ENCODE measurements at places on chromosomes 2 and 18.

DNA sequence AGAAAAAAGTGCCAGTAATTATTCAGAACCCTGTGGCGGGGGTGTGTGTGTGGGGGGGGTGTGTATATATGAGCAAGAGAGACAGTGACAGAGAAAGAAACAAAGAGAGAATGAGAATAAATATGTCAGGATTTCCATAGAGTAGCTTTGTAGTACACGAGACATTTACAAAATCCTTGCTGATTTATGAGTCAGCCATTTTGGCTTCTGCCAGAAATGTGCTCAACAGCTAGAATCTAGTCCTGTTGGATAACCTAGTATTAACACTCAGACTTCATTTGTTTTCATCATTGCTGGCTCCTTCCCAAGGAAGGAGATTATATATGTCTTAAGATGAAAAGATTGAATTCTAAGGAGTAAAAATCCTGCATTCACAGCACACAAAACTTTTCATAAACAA lies 140.5 kb upstream of the HNRNPA3 start:
- no peak for DNase-seq

DNA sequence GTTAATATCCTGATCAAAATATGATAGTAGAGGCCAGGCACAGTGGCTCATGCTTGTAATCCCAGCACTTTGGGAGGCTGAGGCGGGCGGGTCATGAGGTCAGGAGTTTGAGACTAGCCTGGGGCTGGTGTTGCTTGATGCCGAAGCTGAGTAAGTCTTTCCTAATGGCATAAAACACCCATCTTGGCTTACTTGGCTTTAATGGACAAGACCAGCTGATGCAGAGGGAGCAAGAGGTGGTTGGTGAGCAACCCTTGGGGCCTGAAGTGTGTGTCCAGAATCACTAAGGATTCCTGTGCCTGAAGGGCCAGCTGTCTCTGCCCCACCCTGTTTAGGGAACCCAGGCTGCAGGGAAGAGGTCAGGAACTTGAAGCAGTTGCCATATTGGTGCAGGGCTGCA lies 217.2 kb downstream of the ARL4C start:
- DNase-seq, result no peak

DNA sequence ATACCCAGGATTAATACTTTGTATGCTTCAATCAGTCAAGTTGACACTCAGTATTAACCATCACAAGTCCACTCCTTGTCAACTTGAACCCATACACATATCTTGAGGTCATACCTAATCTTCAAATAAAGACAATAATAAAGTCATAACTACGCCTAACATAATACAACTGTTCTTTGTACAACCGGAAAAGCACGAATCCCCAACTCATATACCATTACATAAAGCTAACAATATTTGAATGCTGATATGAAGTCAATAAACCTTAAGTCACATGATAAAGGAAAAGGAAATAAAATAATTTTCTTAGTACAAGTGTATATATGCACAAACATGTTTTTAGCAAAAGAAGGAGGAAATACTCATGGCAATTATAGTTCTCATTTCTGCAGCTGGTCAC lies 770.6 kb upstream of the GYPC start:
- no peak for DNase-seq

GRCh38 chr18:4107049-4107467 lies 348.0 kb downstream of the DLGAP1 start:
- DNase-seq, result no peak

GRCh38 chr2:30346471-30347169 lies 100.4 kb upstream of the LCLAT1 start:
- DNase-seq, result no peak

DNA sequence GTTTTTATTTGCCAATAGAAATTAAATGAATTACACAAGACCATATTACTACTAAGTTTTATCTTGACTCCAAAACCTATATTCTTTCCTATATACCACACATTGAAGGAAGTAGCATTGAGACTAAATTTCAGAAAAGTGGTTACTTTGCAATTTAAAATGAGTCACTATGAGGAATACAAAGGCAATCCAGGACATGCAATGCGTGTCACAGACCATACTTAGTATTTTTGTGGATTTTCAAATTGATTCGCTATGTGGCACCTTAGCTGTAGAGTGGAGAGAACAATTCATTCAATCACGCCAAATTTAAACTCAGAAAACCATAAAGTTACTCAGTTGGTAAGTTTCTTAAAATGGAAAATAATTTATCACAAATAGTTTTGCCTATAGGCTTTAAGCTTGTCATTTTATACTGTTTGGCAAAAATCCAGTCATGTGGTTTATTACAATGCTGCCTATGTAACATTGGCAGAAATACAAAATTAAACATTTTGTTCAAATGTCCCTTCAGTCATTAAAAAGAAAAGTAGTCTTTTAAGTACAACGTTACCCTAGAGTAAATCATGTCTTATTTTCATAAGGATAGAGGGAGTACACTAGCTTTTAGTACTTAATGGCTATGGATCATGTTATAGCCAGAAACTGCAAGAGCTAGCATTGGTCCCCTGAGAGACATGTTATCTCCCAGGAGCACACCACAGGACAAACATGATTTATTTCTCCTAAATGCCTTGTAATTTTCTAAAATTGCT lies 222.8 kb upstream of the CDH7 start:
- no peak for DNase-seq

DNA sequence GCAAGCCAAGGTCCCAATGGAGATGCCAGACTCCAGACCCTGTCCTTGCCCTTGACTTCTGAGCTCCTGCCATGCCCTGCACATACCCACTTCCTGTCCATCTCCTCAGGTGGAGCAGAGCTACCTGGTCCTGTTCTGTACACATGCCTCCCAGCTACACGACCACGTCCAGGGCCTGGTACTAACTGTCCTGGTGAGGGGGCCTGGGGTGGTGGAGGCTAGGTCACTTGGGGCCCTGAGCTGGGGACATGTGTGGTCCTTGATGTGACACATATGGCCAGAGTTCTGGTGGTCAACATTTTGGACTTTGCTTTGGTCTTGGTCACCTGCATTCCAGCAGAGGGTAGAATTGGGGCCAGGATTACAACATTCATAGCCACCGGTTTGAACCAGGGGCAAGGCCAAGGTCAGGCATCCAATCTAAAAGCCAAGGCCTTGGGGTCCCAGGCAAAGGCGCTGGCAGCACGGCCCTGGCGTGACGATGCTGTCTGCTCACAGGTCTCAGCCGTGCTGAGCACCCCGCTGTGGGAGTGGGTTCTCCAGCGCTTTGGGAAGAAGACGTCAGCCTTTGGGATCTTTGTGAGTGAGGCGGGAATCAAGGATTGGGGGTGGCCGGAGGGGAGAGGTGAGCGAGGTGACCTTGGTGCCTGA lies 12.6 kb downstream of the MFSD2B start:
- no peak for DNase-seq

GRCh38 chr2:184481865-184482264 lies 116.5 kb upstream of the ZNF804A start:
- no peak for DNase-seq

- DNase-seq, result no peak
Measured at GRCh38 chr18:62795813-62796212, 80.5 kb downstream of the PHLPP1 start.

DNA sequence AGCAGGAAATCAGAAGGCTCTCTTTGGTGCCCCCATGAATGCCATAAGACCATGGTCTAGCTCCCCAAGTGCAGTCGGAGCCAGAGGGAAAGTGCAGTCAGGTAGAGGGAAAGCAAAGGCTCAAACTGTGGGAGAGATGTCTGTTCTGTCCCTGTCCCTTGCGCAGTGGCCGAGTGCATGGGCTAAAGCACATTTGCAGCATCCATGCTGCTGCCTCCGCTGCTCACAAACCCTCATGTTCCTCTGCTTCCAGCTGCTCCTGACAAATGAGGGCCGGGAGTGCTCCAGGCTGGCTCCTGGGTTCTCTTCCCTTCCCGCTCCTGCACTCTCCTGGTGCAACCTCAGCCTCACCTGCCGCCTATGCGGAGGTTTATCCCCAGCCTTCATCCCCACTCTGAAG lies 34.2 kb downstream of the SCTR start:
- DNase-seq, result no peak

Measured in GM20000 (cell line).